ENCODE measurements at places on chromosomes 6 and 20. TPM values are rescaled to one million over a fixed set of nuclear protein-coding genes. Genes with fewer than 3 reads are reported as not detected.

DNA sequence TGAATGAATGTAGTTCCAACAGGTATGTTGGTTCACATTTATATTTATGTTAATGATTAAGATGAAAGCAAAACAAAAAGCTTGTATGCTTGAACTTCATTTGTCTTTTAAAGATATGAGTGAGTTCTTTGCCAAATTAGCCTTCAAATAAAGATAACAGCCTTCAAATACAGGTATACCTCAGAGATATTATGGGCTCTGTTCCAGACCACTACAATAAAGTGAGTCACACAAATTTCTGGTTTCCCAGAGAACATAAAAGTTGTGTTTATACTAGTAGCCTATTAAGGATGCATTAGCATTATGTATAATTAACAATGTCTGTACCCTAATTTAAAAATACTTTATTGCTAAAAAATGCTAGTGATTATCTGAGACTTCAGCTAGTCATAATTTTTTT, 245.3 kb upstream of the MAN1A1 start:
- DNase-seq, result no peak

The EYS gene
- total RNA-seq, result 4.4 TPM

DNA sequence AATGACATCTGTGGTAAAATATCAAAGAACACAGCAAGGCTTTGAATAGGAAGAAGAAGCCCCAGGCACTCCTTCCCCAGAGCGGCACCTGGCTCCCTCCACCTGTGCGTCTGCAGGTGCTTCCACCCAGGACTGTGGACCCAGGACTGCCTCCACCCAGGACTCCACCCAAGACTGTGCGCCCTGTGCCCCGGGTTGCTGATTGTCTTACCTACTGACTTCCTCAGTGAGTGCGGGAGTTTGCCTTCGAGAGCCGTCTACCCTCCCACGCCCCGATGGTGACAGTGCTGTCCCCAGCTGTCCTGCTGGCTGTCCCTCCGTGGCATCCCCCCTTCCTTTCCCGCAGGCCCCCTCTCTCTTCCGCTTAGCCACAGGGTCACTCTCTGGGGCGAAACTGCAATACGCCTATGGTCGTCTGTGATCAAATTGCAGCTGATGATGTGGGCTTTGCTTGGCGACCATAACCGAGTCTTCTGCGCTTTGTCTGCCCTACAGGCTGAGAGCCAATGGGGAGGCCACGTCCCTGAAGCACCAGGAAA, 52.1 kb downstream of the IRF4 start:
- no peak for DNase-seq

- DNase-seq, result peak; percentile 62
Observed at GRCh38 chr6:168414336-168415097, 26.5 kb upstream of the SMOC2 start.

DNA sequence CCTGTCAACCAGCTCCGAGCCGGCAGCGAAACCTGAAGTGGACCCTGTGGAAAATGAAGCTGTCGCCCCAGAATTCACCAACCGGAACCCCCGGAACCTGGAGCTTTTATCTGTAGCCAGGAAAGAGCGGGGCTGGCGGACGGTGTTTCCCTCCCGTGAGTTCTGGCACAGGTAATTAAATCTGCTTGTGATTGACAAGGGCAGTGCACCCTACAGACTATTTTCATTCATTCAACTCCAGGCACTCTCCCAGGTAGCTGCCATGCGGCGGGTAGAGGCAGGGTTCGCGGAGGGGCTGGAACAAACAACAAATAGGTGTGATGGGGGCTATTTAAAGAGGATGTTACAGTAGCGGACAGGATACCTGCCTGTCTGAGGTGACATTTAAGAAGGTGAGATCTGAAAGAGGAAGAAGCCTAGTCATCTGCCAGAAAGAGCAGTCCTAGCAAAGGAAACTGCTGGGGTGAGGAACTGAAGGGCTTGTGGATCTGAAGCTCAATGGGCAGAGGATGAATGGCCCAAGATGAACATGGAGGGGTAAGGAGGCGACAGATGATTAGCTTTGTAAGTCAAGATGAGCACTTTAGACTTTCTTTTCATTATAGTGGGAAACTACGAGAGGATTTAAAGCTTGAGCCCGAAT, 810 bp downstream of the MRPL18 start:
- DNase-seq, result no peak

GRCh38 chr20:63553933-63554290, at the start of gene FNDC11:
Gene FNDC11 (plus strand): TSS chr20:63554159. CDS start chr20:63555664, 1,505 bp downstream.
- DNase-seq, result no peak

- DNase-seq, result no peak
Observed at GRCh38 chr20:62142252-62143080, 728 bp downstream of the PSMA7 start.

The NKAIN2 gene
- total RNA-seq, result 1.7 TPM

The DUSP22 gene
- 23.2 TPM for total RNA-seq

The NRSN1 gene
- 0.90 TPM for total RNA-seq

The FKBP5 gene
- total RNA-seq, result 5.6 TPM

DNA sequence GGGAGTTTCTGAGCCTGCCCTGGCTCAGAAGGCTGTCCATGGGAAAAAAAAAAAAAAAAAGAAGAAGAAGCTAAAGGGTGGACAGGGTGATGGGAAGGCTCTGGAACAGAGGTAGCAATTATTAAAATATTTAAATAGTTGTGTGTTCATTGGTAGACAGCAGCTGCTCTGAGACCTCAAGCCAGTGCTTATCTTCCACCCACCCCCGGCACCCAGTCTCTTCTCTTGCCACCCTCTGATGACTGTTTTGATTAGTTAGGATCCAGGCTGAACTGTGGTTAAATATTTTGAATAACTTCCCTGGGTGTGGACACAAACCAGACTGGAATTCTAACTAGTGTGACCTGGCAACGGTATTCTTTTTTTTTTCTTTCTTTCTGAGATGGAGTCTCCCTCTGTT, 16.9 kb upstream of the SRSF3 start:
- no peak for DNase-seq

The KAT14 gene
- 13.0 TPM for total RNA-seq

DNA sequence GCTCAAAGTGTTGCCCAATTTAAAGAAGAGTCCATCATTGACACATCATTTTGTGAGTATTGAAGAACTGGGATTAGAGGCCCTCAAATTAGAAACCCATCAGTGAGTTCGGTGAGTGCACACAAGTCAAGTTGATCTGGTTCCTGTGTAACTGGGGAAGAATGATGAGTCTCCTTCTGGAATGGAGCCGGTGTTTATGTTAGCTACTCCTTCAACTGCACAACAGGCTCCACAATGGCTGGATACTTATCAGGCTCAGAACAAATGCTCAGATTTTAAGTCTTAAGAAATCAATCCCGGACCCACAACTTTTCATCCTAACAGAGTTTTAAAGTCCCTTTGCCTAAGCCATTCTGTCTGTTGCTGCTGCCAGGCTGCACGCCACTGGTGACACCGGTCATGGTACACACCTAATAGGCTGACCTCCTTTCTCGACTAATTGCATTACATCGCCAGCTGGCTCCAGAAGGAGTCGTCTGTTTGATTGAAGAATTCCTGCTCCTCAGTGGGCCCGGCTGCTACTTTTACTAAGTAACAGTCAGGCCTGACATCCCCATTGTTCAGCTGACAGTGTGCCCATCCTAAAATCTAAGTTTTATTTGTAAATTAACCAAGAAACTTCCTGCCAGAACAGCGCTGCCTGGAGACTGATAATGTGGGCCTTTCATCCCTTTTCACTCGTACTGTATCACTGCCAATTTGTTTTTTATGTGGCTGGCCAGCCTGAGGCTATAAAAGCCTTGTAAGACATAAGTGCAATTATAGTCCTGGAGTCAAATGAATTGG, 130.4 kb downstream of the INSM1 start:
- DNase-seq, result no peak

The BACH2 gene
- total RNA-seq, result 7.5 TPM

GRCh38 chr6:159059141-159059540, 14.3 kb upstream of the TAGAP start:
- no peak for DNase-seq

DNA sequence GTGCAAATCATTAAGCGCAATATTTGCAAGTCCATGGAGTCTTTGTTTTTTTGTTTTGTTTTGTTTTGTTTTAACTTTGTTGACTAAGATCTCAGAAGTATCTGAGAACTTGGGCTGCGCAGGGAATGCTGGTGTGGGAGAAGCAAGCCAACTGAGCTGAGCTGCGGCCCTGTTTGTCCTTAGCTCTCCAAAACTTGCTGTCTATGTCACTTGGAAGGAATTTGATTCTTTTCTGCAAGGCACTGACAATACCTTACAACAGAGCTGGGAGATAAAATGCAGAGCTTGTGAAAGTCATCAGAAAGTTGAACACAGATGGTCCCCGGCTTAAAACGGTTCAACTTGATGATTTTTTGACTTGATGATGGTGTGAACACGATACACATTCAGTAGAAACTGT, 5.4 kb downstream of the SLC22A23 start:
- DNase-seq, result no peak

DNA sequence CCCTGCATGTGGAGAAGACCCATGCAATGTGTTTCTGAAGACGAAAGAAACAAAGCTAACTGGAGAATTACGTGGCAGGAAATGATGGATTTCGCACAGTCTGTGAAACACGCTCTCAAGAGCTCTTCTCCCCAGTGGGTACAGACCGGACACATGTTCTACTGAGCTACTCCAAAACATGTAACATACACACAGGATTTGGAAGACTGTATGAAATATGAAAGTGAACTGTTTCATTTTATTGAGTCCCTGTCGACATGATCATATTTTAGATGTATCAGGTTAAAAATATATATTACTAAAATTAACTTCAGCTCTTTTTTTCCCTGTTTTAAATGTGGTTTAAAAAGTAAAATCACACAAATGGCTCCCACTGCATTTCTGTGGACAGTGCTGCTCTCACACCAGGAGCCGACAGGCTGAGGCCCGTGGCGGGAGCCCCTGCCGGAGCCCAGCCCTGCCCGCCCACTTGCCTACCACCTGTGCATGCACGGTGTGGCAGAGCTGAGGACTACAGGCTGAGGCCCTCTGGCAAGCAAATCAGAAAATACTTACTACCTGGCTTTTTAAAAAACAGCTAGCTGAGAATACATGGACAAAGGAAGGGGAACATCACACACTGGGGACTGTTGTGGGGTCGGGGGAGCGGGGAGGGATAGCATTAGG, 58.9 kb upstream of the NXT1 start:
- no peak for DNase-seq

GRCh38 chr20:24490598-24490997, 21.2 kb downstream of the SYNDIG1 start:
- DNase-seq, result no peak

The CST5 gene
- total RNA-seq, result not detected

DNA sequence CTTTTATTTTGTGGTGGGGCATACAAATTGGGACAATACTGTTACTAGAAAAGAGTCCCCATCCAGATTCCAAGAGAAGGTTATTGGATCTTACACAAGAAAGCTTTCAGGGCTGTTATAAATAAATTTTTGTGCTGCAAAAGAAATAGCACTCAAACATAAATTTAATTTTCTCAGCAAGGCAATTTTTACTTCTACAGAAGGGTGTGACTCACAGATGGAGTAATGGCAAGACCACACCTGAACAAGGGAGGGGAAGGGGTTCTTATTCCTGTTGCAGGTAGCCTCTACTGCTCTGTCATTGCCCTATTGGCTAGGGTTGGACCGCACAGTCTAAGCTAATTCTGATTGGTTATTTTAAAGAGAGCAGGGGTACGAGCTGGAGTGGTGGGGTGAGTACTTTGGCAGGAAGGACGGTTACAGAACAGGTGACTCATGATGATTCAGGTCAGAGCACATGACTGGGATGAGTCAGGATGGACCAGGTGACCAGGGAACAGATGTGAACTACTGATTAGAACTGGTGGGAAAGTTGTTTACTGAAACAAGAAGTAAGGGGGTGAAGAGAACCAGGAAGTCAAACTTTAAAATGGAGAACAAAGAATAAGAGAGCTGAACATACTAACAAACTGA, 41.1 kb downstream of the CNR1 start:
- DNase-seq, result no peak

- no peak for DNase-seq
Observed at GRCh38 chr6:142644866-142645265, 300.1 kb downstream of the HIVEP2 start.

GRCh38 chr6:20167601-20168000, 44.7 kb downstream of the MBOAT1 start:
- no peak for DNase-seq

The HLA-DRB5 gene
- 3.8 TPM for total RNA-seq

DNA sequence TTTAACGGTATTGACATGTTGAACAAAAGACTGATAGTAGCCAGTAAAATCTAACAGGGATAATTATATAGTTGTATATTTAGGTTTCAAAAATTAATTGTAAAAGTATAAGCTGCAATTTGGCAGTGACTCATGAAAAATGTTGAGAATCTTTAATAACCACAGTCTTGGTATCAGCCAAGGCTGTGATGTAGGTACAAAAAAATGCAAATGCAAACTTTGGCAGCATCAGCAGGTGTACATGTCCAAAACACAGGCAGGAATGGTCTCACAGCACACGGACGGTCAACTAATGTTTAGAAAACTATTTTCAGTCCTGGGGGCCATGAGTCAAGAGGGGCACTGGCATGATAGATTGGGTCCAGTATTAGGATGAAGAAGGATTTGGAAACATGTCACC, 58.5 kb upstream of the BEND3 start:
- no peak for DNase-seq

DNA sequence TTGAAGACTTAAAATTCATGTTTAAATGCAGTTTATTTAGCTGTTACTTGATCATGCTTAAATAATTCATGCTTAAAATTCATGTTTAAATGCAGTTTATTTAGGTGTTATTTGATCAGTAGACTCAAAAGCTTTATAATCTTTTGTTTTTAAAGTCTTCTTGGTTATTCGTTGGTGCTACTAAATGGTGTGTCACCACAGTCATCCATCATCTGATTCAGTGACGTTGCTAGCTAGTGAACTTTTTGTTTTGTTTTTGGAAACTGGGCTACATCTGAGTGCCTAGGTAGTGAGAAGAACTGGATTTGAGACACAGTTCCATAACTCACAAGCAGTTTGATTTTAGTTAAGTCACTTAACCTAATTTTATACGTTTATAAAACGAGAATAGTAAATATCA, 20.9 kb downstream of the SCAF8 start:
- DNase-seq, result no peak

The ARMH2 gene
- total RNA-seq, result not detected

The RNGTT gene
- total RNA-seq, result 35.0 TPM

The SGK2 gene
- total RNA-seq, result 6.2 TPM

DNA sequence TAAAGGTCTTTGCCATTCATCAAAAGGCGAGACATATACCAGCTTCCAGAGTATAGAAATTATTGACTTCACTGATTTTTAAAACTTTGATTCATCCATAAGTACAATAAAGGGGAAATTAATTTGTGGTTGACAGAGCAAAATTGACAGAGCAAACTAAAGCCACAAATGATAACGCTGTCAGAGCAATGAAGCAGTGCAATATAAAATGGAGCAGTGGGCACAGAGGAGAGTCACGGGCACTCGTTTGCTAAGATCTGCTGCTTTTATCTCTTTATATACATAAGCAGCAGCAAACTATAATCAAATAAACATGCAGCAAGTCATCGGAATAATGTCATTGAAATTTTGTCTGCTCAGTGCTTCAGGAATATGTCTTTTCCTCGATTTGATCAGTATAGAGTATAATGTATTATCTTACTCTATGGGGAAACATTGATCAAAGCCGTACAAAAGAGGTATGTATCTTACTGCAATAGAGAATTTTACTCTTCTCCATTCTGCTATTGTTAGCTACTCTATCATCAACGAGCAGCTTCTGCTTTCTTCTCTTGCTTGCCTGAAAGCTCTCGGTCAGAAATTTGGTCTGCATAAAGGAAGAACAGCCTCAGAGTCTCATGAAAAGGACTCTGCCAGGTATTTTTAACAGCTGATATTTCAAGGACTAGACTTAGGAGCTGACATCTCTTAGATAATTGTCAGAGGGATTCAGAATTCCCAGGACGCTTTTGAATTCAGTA, 546.0 kb upstream of the ARID1B start:
- no peak for DNase-seq

The TCF21 gene
- total RNA-seq, result 25.3 TPM

GRCh38 chr6:17885889-17886576, 101.4 kb downstream of the KIF13A start:
- no peak for DNase-seq

The OR2H1 gene
- not detected for total RNA-seq
